ENCODE measurements at places on chromosomes 3 and 15. TPM values are rescaled to one million over a fixed set of nuclear protein-coding genes. Genes with fewer than 3 reads are reported as not detected.

Gene UBAP1L
- total RNA-seq: 0.38 TPM

DNA sequence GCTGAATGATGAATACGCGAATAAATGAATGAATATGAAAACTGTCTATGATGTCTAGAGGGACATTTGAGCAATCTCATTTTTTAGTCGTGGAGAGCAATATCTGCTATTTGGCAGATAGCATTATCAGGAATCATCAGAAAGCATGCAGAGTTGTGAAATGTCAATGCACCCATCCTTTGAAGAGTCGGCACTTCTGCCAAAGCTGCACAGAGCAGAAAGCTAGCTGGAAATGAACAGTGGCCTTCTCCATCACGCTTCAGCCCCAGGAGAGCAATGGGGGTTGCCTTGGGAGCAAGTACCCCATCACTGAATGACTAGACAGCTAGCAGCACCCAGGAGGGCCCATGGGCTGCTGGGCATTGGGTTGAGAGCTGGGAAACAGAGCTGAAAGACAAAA, 69.1 kb upstream of the PROK2 start:
- no peak overlapping the region for H3K4me3 ChIP-seq
- no peaks in the 10 kb centered on the region for H3K36me3 ChIP-seq
- no peak for DNase-seq
- H3K4me1 ChIP-seq: no peaks in the 10 kb centered on the region

Gene DUOXA2
- not detected for total RNA-seq

Gene RPL39L
- 29.4 TPM for total RNA-seq

Gene MUC20
- total RNA-seq: not detected

DNA sequence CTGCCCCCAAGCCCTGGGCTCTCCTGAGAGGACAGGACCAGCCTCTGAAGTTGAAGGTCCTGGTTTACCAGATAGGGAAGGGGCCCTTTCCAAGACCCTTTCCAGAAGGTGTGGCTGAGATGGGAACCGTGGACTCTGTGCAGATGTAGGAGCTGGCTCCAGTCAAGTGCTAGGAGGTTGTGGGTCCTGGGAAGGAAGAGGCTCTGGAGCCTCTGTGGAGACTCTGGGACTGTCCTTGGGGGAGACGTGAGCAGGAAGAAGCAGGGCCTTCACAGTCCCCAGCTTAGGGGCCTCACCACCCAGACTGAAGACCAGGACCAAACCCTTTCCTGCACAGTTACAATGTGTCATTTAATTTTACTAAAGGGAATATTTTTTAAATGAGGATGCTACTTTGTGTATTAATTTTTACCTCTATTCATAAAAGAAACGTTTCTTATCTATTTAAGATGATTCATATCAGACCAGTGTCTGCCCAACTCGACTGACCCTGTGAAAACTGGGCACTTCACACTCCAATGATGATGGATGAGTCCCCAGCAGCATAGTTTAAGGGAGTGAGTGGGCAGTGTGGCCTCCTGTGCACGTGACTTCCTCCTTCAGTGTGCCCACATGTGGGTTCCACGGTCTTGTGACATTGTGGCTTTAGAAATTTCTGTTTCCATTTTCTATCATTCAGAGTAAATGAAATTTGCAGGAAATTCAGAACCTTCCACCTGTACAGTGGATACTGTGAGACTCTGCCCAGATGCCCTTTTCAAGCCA, 10.9 kb downstream of the CCR5AS start:
- H3K4me3 ChIP-seq: no peak overlapping the region
- H3K27ac ChIP-seq: no peak overlapping the region
- H3K27me3 ChIP-seq: no peaks in the 10 kb centered on the region

DNA sequence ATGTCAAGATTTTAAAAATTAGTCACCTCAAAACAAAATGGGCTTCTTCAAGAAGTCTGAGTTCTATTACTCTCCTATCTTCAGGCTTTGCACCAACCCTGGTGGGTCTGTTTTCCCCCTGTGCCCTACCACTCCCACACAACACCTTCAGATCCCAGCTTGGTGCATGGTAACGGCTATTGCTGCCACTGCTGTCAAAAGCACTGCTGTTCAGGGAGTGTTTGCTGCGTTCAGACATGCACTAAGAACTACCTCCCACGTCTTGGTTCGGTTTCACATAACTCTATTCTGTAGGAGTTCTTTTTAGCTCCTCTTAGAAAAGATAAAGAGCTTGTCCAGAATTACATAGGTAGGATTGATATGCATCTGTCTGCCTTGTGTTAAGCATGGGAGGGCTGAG, 799.2 kb downstream of the NR2F2 start:
- H3K4me1 ChIP-seq: no peaks in the 10 kb centered on the region
- H3K4me3 ChIP-seq: no peak overlapping the region
- no peak overlapping the region for H3K27ac ChIP-seq
- no peaks in the 10 kb centered on the region for H3K36me3 ChIP-seq

DNA sequence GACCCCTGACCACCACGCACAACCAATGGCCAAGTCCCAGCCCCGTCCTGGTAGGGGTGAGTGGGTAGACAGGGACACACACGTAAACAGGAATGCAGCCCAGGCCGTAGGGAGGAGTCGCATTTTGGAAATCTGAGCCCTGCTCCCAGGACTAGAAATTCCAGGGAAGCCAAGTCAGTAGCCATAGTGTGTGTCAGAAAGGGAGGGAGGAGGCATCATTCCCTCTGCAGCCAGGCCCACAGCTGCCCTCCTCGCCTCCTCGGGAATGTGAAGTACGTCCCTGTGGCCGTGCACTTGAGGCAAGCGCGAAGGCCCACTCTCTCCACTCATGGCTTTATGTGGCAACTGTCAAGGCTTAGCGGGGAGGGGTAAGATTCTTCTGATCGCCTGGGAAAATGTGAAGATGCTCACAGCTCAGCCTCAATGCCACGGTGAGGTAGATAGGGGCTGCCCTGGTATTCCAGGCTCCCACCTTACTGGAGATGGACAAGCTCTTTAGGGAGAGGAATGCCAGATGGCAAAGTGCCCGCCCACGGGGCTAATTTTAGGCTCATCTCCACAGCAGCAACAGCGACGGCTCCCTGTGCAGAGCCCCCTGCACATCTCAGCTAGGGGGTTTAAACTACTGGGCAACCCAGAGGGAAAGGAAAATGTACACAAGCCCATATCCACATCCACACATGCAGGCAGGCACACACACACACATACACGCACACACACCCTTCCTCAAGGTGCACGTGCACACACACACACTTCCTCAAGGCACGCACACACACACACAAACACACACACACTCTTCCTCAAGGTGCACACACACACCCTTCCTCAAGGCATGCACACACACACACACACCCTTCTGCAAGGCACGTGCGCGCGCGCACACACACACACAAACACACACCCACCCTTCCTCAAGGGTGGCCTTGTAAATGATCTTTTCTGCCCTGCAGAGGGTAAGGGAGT, 65.5 kb downstream of the ADCY5 start:
- H3K4me3 ChIP-seq: no peak overlapping the region
- H3K27me3 ChIP-seq: no peaks in the 10 kb centered on the region
- no peak overlapping the region for H3K27ac ChIP-seq
- peak; percentile 44 for DNase-seq

GRCh38 chr3:158486200-158486599, 84.8 kb upstream of the MLF1 start:
- H3K4me3 ChIP-seq: no peak overlapping the region
- DNase-seq: no peak
- no peak overlapping the region for H3K27ac ChIP-seq
- H3K4me1 ChIP-seq: no peaks in the 10 kb centered on the region
